ENCODE measurements at places on chromosomes 13 and 19. TPM values are rescaled to one million over a fixed set of nuclear protein-coding genes. Genes with fewer than 3 reads are reported as not detected.
A peak's percentile ranks its signal among the peaks of the same experiment; 100 is the strongest.

The FGF14 gene
- total RNA-seq = 3.6 TPM

The CEACAM3 gene
- 0.32 TPM for total RNA-seq

The SLITRK1 gene
- total RNA-seq = not detected

GRCh38 chr13:114081761-114082681 is 50.4 kb downstream of the RASA3 start:
- DNase-seq = peak; percentile 9

GRCh38 chr13:42970824-42971690 is 21.0 kb downstream of the EPSTI1 start:
- no peak for DNase-seq

DNA sequence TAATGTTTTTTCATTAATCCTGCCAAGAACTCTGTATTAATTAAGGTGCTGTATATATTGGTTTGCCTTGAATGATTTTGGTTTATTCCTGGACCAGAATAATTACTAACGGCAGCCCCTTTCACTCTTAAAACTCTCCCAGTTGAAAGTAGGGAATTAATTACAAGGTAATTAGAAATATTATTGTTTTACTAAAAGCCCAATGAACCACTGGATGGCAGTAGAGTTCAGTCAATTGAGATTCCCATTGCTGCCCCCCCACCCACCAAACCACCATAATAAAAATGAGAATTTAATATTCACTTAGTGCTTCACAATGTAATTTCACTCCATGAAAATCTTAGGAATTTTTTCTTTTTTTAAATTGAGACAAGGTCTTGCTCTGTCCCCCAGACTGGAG is 13.7 kb downstream of the WBP4 start:
- no peak for DNase-seq

- no peak for DNase-seq
These were observed 925.3 kb downstream of the SLITRK6 start for GRCh38 chr13:84873951-84874350.

DNA sequence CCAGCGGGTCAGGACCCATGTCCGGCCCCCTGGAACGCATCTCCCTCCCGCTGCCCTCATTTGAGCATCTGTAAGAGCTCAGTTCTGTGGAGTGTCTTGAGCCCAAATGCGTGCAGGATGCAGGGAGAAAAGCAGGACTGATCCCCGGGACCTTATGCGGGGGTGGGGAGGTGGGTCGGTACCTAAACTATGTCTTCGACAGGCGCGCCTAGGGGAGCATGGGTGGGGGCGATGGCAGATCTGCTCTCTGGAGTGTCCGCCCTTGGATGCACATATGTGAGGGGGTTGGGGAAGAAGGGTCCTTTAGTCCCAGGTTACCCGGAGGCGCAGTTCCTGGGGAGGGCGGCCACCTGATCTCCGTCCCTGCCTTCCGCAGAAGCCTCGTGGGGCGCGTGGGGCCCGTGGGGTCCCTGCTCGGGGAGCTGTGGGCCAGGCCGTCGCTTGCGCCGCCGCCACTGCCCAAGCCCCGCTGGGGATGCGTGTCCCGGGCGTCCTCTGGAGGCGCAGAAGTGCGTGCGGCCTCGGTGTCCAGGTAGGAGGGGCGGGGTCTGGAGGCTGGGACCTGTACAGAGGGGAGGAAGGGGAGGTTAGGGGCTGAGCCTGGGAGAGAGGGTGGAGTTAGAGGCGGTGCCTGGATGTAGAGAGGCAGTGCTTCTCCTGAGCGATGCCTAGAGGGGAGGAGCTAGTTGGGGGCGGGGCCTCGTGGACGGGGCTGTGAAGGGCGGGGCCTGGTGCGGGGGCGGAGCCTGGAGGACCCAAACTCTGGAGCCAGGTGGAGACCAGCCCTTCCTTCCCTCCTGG is 2.9 kb downstream of the CILP2 start:
- no peak for DNase-seq

DNA sequence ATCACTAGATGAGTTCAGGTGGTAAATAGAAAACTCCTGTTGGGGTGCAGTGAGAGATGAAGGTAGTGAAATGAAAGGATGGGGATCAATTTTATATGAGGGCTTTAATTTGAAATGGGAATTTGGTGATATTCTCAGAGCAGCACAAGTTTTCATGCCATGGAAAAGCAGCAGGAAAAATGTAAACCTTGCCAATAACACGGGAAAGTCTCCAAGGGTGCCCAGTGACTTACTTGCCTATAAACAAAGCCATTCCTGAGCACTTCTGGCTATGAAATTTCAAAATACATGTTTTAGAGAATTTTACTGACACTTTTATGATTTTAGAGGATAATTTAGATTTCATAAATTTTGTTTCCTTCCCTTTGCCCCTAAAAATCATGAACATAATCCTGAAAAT is 16.4 kb upstream of the FLT3 start:
- no peak for DNase-seq

DNA sequence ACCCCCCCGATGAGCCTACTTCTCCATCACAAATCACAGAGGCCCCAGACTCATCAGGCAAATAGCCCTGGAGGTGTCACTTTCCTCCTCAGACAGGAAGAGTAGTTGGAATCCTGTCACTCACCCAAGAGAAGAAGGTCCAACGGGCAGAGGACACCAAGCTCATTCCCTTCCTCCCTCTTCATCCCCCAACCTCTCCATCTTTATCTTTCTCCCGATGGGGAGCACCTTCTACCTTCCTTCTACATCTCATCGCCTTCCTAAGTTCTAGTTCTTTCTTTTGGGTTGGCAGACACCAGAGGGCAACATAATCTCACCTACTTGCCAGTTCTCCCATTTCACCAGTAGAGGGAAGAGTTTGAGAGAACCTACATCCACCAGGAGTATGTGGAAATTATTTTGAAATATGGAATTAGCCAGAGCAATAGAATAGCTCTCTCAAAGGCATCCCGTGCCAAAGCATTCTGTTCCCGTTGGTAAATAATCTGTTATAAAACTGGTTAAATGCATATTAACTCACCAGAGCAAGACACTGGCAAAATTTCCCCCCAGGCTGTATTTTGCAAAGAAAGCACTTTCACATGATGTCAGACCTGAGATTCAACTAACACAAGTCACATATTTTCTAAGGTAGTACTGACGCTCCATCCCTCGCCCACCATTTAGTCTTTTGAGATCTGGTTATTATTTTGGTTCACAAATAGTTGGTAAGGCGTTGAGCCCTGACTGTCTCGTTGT is 55.0 kb downstream of the ZIC5 start:
- no peak for DNase-seq

DNA sequence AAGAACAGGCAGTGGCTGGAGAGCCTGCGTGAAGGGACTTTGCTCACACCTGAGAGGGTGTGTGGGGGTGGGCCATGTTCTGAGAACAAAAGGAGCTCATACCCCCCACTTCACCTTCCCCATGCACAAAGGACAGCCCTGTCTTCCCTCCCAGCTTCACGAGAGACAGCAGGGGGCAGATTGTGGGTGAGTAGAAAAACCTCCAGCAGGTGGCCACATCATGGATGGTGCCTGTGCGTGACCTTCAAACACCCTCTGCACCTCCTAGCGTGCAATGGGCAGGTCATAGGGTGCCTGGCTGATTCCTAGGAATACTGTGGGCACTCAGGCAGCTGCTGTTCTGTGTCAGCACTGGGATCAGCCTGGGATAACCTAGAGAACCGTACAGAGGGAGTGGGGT is 36.3 kb upstream of the PSG9 start:
- no peak for DNase-seq

Measured in Right ventricle myocardium inferior (tissue), 1 donor.